Hematopoietic multipotent progenitor cell treated with erythropoietin and hydrocortisone succinate and interleukin-3 and kit ligand, for 15 days (in vitro differentiated cells): ENCODE measurements at places on chromosomes 4 and X.

DNA sequence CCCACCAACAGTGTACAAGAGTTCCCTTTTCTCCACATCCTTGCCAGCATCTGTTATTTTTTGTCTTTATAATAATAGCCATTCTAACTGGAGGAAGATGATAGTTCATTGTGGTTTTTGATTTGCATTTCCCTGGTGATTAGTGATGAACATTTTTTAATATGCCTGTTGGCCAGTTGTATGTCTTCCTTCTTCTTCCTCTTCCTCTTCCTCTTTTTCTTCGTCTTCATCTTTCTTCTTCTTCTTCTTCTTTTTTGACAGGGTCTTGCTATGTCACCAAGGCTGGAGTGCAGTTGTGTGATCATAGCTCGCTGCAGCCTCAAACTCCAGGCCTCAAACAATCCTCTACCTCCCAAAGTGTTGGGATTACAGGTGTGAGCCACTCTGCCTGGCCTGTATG lies 87.4 kb downstream of the CCDC160 start:
- no peak for DNase-seq

DNA sequence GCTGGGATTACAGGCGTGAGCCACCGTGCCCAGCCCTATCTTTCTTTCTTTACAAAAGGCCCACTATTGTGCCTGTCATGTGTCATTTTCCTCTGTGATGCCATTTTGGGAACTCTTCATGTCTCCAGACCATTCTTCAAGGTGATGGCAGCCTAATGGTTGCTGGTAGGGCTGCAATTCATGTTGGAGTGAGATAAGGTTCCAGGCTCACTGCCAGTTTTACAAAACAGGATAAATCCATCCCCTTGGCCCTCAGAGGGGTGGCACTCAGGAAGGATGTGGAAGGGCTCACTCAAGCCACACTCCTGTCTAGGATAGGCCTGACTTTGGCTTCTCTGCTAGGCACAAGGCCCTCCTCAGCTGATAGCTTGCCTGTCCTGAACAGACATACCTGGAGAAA lies 3.8 kb downstream of the TCEAL9 start:
- DNase-seq, result no peak

- DNase-seq, result no peak
These were observed 14.8 kb upstream of the PAQR3 start for GRCh38 chr4:78953769-78954666.

- no peak for DNase-seq
These were observed 2.2 kb downstream of the NEXMIF start for GRCh38 chrX:74922922-74923543.

DNA sequence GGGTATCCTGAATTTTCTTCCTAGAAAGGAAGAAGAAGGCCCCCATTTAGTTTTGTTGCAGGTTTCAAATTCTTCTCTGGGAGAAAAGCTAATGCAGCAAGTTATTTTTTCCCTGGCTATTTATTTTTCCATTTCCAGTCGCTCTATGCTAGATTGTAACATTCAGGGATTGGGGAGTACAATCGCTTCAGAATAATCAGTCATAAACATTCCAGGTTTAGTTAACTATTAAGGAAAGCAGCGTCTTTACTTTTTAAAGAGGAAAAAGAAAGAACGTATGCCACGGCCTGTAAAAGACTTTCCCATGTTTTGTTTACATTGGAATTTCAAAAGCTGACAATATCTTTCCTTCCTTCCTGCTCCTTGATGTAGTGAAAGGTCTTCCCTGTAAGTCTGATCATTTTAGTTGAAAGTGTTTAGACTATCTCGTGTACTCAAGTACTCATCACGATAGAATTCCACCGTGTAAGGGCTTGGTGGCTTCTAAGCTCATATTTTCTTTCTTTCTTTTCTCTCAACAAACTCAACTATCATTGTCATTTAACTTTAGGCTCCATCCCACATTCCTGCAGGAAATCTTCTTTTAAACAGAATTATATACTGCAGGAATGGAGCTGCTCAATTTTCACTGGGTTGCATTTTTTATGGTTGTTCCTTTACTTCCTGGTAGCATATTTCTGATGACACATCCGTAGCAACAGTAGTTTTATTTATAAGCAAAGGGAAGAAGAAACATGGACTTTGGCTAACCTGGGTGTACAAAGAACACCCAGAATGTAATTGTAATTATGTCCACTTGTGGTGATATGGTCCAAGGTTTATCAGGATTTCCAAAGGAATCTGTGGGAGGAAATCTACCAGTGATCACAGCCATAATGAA lies 213.1 kb upstream of the FAT1 start:
- DNase-seq, result no peak

GRCh38 chr4:146453181-146453807 lies 68.4 kb downstream of the SLC10A7 start:
- DNase-seq, result no peak

GRCh38 chr4:2182994-2183393 lies 58.9 kb downstream of the HAUS3 start:
- DNase-seq, result no peak

GRCh38 chr4:152885185-152885584 lies 50.9 kb upstream of the FHDC1 start:
- no peak for DNase-seq

GRCh38 chr4:136800248-136800647 lies 732.0 kb downstream of the PCDH18 start:
- DNase-seq, result no peak

- no peak for DNase-seq
These were observed 437.2 kb downstream of the RAPGEF2 start for GRCh38 chr4:159540038-159540437.

GRCh38 chrX:29851857-29852605 lies 363.3 kb upstream of the MAGEB2 start:
- DNase-seq, result no peak

GRCh38 chr4:31088600-31089230 lies 368.5 kb downstream of the PCDH7 start:
- DNase-seq, result no peak

DNA sequence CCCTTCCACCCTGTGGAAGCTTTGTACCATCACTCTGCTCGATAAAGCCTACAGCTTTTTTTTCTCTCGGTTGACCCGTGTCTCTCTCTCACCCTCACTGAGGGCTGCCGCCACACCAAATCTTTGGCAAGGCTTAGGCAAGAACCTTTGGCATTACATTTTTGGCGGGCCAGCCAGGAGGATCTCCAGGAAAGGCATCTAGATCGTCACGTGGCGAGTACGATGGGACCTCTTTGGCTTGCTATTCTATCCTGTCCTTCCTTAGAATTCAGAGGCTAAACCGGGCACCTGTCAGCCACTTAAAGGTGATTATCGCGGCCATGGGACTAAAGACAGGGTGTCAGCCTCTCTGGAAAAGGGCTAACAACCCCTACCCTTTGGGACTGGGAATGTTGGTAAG lies 96.2 kb downstream of the UGT2B28 start:
- DNase-seq, result no peak

DNA sequence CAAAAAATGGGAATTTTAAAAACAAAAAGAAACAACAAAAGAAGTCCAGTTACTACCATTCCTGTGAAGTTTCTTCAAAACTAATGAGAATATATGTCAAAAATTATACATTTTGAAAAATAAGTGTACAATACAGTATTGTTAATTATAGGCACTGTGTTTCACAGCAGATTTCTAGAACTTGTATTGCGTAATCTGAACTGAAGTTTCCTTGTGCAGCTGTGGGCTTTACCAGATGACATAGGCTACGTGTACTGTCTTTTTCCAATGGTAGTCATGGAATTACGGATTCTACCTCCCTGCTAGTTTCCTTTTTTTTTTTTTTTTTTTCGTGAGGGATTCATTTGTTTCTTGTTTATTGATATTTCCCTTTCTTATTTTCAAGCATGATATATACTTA lies 113.8 kb upstream of the GABRA2 start:
- DNase-seq, result no peak

DNA sequence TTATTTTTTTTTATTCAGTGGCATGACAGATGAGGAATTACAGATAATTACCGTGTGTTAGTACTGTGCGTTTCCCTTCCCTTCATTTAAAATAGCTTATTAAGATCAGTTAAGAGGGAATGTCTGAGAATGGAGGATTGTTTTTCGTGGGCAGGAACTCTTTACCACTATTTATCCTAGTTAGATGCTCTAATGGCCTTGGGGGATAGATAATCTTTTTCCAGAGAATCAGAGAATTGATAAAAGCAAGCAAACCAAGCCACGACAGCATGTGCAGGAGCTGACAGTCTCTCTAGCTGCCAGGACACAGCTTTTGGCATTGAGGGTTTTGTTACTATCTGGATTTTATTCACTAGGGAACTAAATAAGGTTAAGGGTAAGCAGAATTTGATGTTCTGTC lies 128.7 kb downstream of the DCLK2 start:
- DNase-seq, result no peak

GRCh38 chr4:7818399-7818911 lies 121.2 kb downstream of the AFAP1 start:
- no peak for DNase-seq

DNA sequence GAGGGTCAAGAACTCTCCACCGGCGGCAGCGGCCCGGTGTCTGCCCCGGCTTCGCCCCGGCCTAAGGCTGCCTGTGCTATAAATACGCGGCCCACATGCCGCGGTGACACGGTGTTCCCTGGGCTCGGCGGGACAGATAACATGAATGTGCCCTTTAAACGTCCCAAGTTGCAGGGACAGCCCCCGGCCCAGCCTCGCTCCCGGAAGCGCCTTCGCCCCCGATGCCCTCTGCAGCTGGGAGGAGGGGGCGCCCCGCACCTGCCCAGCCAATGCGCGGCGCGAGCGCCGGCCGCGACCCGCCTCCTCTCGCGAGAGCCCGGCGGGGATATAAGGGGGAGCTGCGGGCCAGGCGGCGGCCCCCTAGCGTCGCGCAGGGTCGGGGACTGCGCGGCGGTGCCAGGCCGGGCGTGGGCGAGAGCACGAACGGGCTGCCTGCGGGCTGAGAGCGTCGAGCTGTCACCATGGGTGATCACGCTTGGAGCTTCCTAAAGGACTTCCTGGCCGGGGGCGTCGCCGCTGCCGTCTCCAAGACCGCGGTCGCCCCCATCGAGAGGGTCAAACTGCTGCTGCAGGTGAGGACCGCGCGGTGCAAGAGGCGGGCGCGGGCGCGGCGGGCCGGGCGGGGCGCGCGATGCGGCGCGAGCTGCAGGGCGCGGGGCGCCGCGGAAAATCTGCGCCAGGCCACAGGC lies at the start of gene SLC25A4:
TSS of gene SLC25A4 (plus strand) at position 355 of the 689 bp plus-strand sequence. CDS start at position 462, 107 bp downstream.
- peak; percentile 23 for DNase-seq

GRCh38 chr4:104860238-104861123 lies 286.2 kb upstream of the TET2 start:
- DNase-seq, result peak; percentile 52

DNA sequence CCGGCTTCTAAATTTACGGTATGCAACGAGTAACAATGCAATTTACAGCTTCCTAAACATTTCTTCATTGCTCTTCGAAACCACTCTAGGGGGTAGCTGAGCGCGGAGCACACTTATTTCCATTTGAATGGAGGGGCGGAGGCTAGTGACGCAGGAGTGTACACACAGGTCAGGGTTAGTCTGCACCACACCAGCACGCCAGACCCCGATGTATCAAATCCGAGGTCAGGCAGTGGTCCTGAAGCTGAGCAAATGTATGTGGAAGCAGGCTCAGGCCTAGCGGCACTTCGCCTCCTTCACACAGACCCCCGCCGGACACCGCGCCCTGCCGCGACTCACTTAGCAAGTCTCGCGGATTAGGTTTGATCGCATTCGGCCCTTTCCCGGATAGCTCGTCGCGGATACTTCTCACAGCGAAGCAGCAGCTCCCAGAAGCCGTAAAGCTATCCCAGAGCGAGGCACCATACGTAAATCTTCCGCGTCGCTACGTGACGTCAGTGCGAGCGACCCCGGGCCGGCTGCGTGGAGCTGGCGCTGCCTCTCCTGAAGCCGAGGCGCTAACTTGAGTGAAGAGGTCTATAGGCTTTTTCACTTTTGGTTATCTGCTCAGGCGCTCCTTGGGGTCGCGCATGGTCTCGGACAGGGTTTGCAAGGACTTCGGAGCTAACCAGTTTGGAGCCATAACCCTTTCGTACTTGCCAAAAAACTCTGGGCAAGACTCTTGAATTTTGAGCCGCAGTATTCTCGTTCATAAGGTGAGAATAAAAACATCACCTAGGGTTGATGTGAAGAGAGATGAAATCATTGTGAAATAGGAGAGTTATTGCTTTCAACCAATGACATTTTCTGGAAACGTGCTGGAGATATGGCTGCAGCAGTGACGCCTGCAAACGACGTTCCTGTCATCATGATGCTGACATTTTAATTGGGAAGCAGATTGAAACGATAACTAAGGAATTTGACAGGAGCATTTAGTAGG lies at the start of gene AASDH:
TSS of gene AASDH (minus strand) at position 469 of the 979 bp plus-strand sequence. CDS start 3,192 bp downstream, outside the sequence.
- peak; percentile 92 for DNase-seq

DNA sequence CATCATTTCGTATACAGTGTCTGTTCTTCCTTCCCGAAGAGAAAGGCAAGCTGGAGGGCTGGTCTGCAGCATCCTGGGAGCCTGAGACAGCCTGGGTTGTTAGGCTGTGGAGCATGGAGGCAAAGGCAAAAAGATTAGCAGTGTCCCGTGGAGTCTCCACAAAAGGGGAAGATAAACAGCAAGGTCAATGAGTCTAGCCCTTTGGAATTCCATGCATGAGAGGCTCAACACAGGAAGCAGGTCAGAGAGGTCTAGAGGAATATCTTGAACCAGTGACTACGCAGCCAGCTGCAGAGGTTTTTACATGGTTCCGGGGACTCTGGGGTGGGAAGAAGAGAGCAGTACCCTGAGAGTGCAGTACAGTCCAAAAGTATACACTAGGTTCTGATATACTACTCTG lies 12.2 kb upstream of the MCF2 start:
- DNase-seq, result no peak

DNA sequence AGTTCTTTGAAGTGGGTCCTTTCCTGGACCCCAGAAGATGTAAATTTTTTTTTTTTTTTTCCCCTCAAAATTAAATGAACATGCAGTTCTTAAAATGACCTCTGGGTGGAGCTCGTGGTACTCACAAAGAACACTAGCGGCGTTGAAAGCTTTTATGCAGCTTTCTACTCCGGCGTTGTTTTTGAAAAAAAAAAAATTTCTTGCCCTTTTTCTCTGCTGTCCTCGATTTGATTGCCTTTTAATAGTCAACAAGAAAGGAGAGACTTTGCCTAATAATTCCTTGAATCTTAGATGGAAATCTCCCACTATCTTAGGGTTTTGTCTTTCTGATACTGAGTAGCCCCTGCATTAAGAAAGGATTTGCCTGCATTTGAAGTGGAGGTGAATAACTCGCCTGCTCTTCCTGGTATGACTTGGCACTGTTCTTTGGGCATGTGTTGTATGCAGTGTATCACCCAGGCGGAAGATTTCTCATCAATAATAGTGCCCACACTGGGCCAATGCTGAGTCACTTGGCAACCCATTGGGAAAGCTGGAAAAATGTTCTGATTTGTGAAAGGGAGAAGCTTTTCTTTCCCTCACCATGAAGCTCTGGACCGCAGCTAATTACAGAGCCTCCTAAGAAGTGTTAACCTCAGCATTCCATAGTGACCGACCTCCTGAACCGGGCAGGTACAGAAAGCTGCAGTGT lies 104.0 kb downstream of the PHEX start:
- DNase-seq, result peak; percentile 29

- DNase-seq, result no peak
These were observed 21.6 kb upstream of the CCNQ start for GRCh38 chrX:153620576-153620975.
